ENCODE measurements at places on chromosomes 3 and 15.

DNA sequence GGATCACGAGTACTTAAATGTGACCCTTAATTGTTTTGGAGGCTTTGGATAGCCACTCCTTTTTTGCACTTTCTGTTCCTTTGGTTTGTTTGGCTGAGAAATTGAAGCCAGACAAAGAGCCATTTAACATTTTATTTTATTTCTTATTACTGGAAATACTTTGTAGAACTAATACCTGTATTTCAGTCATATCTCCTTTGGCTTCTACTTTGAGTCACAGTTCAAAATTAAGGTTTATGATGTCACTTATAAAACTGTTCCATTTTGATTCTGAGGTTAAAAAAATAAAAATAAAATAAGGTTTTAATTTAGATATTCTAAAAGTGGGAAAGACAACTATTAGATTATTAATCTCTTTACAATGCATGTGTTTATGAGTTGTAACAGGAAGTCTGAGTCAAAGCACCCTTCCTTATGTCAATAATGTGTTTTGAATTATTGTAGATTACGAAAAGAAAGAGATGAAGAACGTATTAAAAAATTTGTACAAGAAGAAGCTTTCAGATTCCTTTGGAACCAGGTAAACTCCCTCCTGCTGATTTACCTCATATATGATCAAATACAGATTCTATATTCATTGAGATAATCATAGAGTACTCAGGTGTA lies 16.9 kb upstream of the NXPE3 start:
- DNase-seq: no peak

DNA sequence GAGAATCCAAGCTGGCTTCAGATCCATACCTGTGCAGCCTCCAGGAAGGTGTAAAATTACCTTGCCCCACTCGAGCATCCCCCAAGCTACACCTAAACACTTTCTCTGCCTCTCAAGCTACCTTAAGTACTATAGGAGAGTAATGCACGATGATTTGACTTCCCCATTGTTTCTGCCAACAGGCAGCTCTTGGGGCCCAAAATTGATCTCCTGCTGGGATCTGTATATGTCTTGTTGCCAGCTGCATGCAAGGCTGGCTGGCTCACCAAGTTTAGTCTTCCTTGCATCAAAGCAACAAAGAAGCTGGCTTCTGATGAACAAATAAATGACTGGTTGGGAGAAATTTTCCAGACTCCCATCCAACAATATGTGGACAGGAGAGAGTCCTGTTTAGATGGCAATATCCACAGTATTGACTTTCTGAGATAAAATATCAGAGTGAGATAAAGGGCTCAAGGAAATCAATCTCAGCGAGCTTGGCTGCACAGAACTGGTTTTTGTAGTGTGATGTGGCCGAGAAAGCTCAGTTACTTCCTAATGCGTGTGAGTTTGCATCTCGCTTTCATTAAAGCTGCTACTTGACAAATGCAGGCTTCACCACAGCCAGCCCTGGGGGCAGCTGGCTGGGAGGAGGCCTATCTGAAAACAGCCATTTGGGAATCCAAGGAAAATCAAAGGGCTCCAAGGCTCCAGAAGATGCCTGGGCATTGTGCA lies 140.7 kb downstream of the MINAR1 start:
- DNase-seq: no peak

DNA sequence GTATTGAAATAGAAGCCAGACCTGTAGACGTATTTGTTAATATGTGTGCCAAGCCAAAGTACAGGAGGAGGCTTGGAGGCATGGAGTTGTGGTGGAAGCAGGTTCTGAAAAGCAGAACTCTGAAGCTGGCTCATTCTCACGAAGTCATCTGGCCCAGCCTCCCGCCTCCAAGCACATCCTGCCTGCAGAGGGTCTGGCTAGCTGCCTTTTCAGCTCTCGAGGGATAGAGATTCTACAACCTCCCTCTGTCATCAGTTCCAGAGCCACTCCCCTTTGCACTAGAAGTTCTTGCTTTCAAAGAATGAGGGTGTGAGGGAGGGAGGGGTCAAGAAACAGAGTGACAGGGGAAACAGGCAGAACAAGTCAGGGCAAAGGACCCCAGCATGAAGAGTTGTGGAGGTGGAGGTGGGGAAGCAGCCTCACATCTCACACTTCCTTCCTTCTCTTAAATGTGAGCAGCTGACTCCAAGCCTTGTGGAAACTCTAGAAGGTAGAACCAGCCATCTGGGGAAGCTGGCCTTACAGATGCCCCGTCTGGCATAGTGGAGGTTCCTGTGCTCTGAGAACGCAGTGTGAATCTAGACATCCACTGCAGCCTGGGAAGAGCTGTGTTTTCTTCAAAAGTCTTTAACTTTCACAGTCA lies 95.3 kb downstream of the SLC49A4 start:
- no peak for DNase-seq

DNA sequence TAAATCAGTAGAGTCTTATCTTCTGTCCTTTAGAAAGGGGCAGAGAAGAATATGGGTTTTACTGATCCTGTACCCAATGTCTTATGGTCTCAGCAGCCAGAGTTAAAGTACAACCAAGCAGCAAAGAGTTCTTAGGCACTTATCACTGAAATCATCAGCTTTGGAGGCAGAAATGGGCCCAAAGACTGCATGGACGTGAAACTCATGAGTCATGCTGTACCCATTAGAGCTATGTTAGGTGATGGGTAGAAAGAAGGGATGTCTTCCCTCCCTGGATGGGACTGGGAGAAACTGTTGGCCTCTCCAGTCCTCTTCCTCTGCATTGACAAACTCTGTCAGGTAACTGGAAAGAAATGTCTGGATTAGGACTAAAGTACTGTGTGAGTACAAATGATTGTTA lies 63.4 kb downstream of the EOMES start:
- no peak for DNase-seq

DNA sequence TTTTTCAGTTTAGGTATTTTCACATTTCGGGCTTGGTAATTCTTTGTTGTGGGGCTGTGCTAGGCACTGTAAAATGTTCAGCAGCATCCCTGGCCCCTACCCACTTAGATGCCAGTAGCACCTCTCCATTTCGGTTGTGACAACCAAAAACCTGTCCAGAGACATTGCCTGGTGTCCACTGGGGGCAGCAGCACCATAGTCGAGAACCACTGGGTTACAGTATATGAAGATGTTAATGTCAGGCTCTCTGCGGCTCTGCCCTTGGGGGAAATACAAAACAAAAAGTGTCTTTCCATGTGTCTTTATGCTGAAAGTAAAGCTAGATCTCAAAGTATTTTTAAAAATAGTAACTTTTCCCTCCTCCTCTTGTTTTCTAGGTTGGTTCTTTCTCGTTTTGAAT lies 177.2 kb downstream of the ITPR1 start:
- no peak for DNase-seq
